ENCODE measurements at places on chromosomes 6 and 20. TPM values are rescaled to one million over a fixed set of nuclear protein-coding genes. Genes with fewer than 3 reads are reported as not detected.

- no peak overlapping the region for H3K4me3 ChIP-seq
- H3K36me3 ChIP-seq = no peaks in the 10 kb centered on the region
- peaks cover 7% of the 10 kb centered on the region for H3K27me3 ChIP-seq
- no peak overlapping the region for H3K27ac ChIP-seq
Observed at GRCh38 chr6:13524801-13525508, 37.6 kb upstream of the GFOD1 start.

DNA sequence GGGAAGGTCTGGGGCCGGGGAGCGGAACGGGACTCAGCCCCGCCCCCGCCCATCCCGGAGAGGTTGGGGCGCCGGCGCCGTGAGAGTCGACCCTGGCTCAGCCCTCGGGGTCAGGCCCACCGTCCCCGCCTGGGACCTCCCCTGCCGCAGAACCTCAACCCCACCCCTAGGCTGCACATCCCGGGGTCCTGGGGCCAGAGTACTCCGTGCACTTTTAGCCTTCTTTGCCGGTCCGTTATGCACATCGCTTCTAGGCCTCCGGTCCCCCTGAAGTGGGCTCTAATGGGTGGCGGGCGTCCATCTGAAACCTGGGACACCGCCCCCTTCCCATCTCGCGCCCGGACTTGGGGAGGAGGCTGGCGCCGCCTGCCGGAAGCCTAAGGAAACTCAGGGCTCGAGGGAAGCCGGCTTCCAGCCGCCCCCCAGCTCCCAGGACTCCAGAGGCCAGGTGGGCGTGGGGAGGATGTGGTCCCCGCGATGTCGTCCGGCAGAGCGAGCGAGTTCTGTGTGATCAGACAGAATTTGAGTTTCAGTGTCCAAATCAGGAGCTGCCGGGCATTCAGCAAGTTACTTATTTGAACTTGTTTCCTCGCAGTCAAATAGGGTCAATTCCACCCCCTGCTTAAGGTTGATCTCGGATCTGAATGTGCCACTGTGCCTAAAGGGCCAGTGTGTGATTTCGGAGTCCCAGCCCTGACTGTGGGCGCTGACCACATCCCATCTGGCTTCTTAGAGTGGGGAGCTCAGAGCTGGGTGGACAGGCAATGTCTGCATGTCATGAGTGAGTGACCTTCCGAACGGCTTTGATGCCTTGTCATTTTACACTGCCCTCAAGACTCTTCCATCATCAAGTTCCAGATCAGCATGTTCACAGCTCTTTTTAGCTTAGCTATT lies 47.6 kb downstream of the CPXM1 start:
- H3K4me1 ChIP-seq = peaks cover 22% of the 10 kb centered on the region
- no peak for DNase-seq
- no peak overlapping the region for H3K27ac ChIP-seq
- peaks cover 43% of the 10 kb centered on the region for H3K27me3 ChIP-seq
- peak overlapping the region; percentile 79 for H3K4me3 ChIP-seq
- H3K36me3 ChIP-seq = peaks cover 2% of the 10 kb centered on the region

DNA sequence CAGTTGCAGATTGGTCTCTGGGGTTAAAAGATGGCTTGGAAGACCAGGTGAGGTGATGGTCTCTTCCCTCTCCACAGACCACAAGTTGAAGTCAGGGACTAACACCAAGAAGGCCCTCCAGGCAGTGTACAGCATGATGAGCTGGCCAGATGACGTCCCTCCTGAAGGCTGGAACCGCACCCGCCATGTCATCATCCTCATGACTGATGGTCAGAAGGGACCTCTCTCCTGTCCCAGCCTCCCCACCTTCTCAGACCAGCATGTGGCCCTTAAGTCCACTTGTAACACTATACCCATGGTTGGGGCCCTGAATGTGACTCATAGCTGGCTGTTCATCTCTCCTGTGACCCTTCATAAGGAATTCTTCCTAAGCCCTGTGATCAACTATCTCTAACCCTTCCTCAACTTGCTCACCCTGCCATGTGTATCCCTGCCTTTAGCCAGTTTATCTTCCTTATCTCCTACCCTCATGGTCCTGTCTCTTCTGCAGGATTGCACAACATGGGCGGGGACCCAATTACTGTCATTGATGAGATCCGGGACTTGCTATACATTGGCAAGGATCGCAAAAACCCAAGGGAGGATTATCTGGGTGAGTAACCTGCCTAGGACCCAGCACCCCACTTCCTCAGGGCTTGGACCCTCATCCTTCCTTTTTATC lies 3.0 kb downstream of the CFB start:
- no peak for DNase-seq
- no peak overlapping the region for H3K27ac ChIP-seq
- no peaks in the 10 kb centered on the region for H3K27me3 ChIP-seq
- peaks cover 16% of the 10 kb centered on the region for H3K36me3 ChIP-seq
- peaks cover 9% of the 10 kb centered on the region for H3K4me1 ChIP-seq

GRCh38 chr6:164695896-164696295 lies 613.5 kb downstream of the C6orf118 start:
- no peak overlapping the region for H3K27ac ChIP-seq
- H3K4me1 ChIP-seq = no peaks in the 10 kb centered on the region
- H3K27me3 ChIP-seq = no peaks in the 10 kb centered on the region
- no peak overlapping the region for H3K4me3 ChIP-seq

ZSCAN23 gene
- 1.1 TPM for total RNA-seq

FOXF2 gene
- not detected for total RNA-seq

DNA sequence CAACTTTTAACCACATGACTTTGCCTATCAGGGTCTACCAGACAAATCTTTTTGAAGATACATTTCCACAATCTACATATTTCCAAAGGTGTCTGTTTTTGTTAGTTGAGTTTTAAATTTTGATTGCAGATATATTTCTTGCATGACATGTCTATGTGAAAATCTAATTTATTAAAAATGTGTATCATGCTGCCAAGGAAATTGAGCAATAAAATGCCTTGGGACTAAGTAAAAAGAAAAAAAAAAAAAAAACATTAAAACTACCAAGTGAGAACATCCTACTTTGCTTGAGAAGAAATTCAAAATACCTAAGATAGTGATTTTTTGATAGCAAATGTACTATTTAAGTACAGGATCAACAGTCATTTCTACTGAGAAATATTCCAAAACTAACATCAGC lies 17.7 kb downstream of the SLC17A5 start:
- H3K4me1 ChIP-seq = no peaks in the 10 kb centered on the region
- H3K27ac ChIP-seq = no peak overlapping the region
- no peak overlapping the region for H3K4me3 ChIP-seq
- no peaks in the 10 kb centered on the region for H3K27me3 ChIP-seq

PRDM13 gene
- not detected for total RNA-seq

ARFGEF3 gene
- total RNA-seq = 0.22 TPM

PARD6B gene
- total RNA-seq = 6.3 TPM

ALDH5A1 gene
- 11.9 TPM for total RNA-seq

- H3K4me1 ChIP-seq = peaks cover 15% of the 10 kb centered on the region
- H3K27me3 ChIP-seq = peaks cover 6% of the 10 kb centered on the region
- H3K27ac ChIP-seq = no peak overlapping the region
- H3K36me3 ChIP-seq = no peaks in the 10 kb centered on the region
- DNase-seq = no peak
Observed at GRCh38 chr6:16805243-16805950, 44.1 kb upstream of the ATXN1 start.

DNA sequence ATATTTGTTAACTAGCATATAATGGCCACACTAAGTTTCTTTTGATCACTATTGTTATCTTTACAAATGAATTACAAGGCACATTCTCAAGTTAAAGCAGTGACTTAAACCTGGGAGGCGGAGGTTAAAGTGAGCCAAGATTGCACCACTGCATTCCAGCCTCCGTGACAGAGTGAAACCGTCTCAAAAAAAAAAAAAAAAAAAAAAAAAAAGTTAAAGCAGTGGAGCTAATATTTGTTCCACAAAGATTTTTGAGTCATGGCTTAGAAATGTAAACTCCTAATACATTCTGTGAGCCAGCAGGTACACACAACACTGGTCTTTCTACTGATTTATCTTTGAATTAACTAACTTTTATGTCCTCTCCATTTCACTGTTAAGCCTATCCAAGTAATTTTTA lies 221.7 kb upstream of the HTR1E start:
- no peaks in the 10 kb centered on the region for H3K27me3 ChIP-seq
- H3K4me3 ChIP-seq = no peak overlapping the region
- DNase-seq = no peak
- no peak overlapping the region for H3K27ac ChIP-seq
- H3K4me1 ChIP-seq = no peaks in the 10 kb centered on the region

- no peaks in the 10 kb centered on the region for H3K27me3 ChIP-seq
- H3K4me1 ChIP-seq = peaks cover 89% of the 10 kb centered on the region
- H3K27ac ChIP-seq = peak overlapping the region; percentile 59
- peaks cover 20% of the 10 kb centered on the region for H3K36me3 ChIP-seq
- peak overlapping the region; percentile 64 for H3K4me3 ChIP-seq
Observed at GRCh38 chr20:49676581-49677291, 36.9 kb downstream of the B4GALT5 start.

GRCh38 chr6:40183902-40184301 lies 249.6 kb upstream of the MOCS1 start:
- no peak for DNase-seq
- H3K27ac ChIP-seq = no peak overlapping the region
- H3K4me1 ChIP-seq = no peaks in the 10 kb centered on the region

TAGAP gene
- 245 TPM for total RNA-seq

DNA sequence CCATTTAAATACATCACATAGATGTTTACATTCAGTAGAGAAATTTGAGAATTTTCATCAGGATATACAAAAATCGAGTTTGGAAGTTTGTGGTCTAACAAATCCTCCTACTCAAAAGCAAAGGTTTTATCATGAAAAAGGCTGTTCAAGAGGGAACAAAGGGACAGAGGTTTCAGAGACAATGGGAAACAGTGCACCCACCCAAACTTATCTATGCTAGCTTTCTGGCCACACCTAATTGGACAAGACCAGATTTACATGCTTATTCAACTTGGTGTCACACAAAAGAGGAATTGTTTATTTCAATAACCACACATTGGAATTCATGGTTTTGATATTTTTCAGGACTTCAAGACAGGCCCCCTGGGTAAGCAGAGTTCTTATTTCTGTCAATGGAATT lies 28.4 kb upstream of the RSPO3 start:
- no peak for DNase-seq
- H3K4me1 ChIP-seq = no peaks in the 10 kb centered on the region
- H3K27me3 ChIP-seq = peaks cover 4% of the 10 kb centered on the region
- no peak overlapping the region for H3K4me3 ChIP-seq
- no peaks in the 10 kb centered on the region for H3K36me3 ChIP-seq

DNA sequence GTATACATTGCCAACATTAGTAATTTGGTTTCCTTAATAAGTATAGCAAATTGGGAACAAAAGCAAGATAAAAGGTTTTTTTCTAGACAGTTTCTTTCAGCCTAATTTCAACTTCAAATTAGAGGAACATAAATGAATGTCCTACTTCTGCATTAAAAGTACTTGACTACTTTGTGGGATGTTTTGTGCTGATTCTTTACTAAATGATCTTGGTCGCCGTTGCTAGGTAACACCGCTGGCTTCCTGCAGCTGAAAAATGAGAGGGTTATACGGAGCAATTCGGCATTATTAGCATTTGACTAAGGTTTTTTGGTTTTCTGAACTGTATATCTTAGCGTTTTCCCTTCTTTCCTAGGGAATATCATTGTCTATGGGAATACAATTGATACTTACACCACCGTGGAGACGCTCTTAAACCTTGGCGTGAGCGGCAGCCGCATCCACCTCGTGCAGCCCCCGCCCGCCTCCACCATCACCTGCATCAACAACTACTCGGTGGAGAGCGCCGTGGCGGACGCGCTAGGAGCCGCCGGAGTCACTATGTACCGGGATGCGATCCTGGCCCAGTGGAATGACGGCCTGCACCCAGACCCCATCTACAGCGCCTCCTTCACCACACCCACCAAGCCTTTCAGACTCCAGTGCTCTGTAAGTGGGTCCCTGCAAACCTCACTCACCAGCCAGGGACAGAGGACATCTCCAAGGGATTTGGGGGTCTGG lies 90.9 kb upstream of the INSM1 start:
- H3K36me3 ChIP-seq = no peaks in the 10 kb centered on the region
- H3K4me1 ChIP-seq = no peaks in the 10 kb centered on the region
- peaks cover 17% of the 10 kb centered on the region for H3K27me3 ChIP-seq
- H3K27ac ChIP-seq = no peak overlapping the region
- H3K4me3 ChIP-seq = no peak overlapping the region

DNA sequence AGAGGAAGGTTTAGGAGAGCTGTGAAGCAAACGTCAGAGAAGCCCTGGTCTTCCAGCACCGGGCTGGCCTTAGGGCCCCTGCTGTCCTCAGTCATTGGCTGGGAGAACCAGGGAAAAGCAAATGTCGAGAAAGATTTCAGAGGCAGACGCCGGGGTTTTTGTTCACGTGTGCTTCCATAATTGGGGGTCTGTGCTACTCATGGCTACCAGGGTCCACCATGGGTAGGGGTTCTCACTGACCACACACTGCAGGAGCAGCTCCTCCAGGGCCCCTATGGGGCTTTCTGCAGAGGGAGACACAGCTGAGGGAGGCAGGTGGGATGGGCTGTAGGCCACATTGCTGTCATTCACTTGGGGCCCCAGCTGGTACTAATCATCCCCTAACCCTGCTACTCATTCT lies 291.8 kb upstream of the FOXQ1 start:
- no peaks in the 10 kb centered on the region for H3K4me1 ChIP-seq
- peaks cover 3% of the 10 kb centered on the region for H3K27me3 ChIP-seq
- H3K27ac ChIP-seq = no peak overlapping the region
- DNase-seq = no peak
- H3K36me3 ChIP-seq = no peaks in the 10 kb centered on the region
- no peak overlapping the region for H3K4me3 ChIP-seq

- no peak overlapping the region for H3K27ac ChIP-seq
- peak; percentile 59 for DNase-seq
- H3K4me1 ChIP-seq = peaks cover 43% of the 10 kb centered on the region
- H3K27me3 ChIP-seq = no peaks in the 10 kb centered on the region
- peaks cover 1% of the 10 kb centered on the region for H3K36me3 ChIP-seq
- no peak overlapping the region for H3K4me3 ChIP-seq
Observed at GRCh38 chr6:27894839-27895762, 17.1 kb downstream of the OR2B2 start.

- peaks cover 10% of the 10 kb centered on the region for H3K36me3 ChIP-seq
- H3K4me1 ChIP-seq = peaks cover 66% of the 10 kb centered on the region
- peak; percentile 81 for DNase-seq
- H3K27ac ChIP-seq = peak overlapping the region; percentile 90
- peak overlapping the region; percentile 59 for H3K4me3 ChIP-seq
- H3K27me3 ChIP-seq = peaks cover 5% of the 10 kb centered on the region
Observed at GRCh38 chr6:137717074-137718073, 149.7 kb upstream of the TNFAIP3 start.

Data from activated T-helper 1 cell treated with anti-CD3 and anti-CD28 coated beads, Interleukin-12 subunit alpha, Interleukin-12 subunit beta, Interleukin-2, Interleukin-4 antibody, amounts not matched to agents 30 ng/mL and 10 ng/mL and 1 ng/mL, durations not matched to agents 14 hours and 24 hours and 36 hours (primary cell).